ENCODE measurements at places on chromosomes 7 and 10.

- DNase-seq: peak; percentile 11
Measured at GRCh38 chr10:1368842-1369171, 312.6 kb downstream of the WDR37 start.

DNA sequence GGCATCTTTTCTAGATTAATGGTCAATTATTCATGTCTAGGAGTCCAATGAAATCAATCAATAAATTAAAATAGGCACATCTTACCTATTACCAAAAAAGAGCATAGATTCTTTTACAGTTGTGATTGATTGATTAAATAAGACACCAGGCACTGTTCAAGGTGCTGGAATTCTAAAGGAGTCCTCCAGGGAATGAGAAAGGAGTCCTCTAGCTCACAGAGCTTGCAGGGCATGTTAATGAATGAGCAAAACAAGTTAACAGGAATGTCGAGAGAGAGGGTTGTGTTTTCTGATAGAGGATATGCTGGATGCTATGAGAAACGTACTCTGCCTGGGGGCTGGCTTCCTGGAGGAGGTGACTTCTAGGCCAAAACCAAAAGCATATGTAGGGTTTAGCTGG, 191.4 kb downstream of the BMPER start:
- no peak for DNase-seq

- DNase-seq: no peak
Measured at GRCh38 chr10:132670546-132671227, 115.3 kb downstream of the NKX6-2 start.

GRCh38 chr7:40822861-40823260, 688.1 kb downstream of the SUGCT start:
- no peak for DNase-seq

- DNase-seq: peak; percentile 21
Measured at GRCh38 chr10:97494863-97495506, 3.2 kb downstream of the MMS19 start.

- DNase-seq: no peak
Measured at GRCh38 chr7:40866601-40867000, 731.8 kb downstream of the SUGCT start.

DNA sequence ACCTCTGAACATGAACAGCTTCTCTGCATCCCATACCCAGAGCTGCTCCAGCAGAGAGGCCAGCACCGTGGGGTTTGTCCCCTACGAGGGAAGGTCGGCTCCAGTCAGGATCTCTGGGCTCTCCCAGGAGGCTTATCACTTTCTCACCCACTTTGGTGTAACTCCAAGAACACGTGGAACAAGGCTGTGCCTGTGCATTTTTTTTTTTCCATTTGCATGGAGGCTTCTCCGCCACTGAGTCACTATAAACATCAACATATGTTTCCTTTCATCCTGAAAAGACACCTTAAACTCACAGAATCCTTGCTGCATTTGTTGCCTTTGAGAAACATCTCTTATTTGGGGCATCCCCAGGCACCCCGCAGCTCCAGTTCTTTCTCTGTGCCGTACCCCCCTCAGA, 29.4 kb upstream of the ECHDC3 start:
- DNase-seq: no peak

DNA sequence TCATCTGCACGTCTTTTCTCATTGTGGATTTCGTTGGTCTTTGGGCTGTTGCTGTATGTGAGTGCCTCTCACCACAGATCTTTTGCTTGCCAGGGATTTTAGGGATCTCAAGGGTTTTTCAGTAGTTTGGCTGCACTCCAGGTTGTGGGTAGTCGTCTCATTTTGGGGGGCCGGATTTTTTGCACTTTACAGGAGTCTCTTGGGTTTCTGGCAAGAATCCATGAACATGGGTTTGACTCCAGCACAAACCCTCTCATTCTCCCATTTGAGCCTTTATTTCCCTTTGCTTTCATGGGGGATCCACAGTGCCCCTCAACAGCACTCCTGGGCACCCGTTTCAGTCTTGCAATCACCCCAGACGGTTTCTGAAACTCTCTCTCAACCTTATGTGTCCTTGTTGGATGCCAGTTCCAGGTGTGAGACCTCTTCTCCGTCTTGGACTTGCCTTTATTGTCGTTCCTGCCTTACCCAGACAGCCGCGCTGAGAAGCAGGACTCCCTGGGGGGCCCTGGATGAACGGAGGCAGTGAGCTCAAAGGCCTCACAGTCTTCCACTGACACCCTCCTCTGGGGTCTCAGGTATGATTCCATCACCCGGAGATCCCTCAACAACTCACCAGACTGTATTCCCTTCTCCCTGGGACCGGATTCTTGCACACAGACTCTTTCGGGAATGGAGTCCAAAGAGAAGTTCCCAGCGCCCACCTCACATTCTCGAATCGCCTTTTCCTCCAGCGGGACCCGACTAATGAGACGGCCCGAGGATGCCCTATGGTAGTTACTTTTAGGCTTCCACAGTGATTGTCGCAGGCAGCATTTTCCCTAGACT, 18.8 kb upstream of the ZNF273 start:
- no peak for DNase-seq

GRCh38 chr10:22476601-22477321, 131.5 kb downstream of the SPAG6 start:
- no peak for DNase-seq

- DNase-seq: no peak
Measured at GRCh38 chr10:29435809-29436501, 147.1 kb downstream of the LYZL1 start.

DNA sequence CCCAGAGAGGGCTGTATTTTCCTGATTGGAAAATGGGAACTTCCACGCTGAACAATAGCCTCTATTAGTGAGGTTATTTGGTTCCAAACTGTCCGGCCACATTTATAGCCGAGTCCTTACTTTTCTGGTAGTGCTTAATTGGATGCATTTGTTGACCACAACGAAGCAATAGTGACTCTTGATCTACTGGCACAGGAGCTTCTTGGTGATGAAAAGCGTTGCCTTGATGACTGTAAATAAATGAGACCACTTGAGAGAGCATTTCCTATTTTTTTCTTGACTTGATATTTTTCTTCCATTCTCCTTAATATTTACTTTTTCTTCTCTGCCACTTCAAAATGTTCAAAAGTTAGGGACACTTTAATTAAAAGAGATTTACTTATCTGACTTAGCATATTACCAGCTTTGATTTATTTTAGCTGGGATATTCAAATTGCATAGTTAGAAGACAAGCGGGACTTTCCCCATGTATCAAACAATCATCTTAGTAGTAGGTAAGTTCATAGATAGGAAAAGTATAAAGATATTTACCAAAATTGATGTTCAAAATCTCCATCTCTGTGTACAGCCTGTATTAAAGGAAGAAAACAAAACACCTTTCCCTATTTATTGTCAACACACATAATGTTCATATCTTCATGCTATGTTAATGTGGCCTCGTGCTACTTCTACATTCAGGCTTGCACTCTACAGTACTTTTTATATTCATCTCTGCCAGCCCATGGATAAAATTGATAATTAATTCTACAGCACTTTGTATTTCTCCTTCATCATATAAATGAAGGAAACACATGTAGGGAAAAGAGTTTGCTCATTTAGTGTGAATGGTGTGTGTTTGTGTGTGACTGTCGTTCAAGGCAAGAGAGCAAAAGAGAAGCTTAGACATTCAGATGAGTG, 5.1 kb upstream of the SP8 start:
- DNase-seq: no peak

GRCh38 chr7:64431838-64432237, 118.1 kb downstream of the ZNF736 start:
- DNase-seq: no peak

DNA sequence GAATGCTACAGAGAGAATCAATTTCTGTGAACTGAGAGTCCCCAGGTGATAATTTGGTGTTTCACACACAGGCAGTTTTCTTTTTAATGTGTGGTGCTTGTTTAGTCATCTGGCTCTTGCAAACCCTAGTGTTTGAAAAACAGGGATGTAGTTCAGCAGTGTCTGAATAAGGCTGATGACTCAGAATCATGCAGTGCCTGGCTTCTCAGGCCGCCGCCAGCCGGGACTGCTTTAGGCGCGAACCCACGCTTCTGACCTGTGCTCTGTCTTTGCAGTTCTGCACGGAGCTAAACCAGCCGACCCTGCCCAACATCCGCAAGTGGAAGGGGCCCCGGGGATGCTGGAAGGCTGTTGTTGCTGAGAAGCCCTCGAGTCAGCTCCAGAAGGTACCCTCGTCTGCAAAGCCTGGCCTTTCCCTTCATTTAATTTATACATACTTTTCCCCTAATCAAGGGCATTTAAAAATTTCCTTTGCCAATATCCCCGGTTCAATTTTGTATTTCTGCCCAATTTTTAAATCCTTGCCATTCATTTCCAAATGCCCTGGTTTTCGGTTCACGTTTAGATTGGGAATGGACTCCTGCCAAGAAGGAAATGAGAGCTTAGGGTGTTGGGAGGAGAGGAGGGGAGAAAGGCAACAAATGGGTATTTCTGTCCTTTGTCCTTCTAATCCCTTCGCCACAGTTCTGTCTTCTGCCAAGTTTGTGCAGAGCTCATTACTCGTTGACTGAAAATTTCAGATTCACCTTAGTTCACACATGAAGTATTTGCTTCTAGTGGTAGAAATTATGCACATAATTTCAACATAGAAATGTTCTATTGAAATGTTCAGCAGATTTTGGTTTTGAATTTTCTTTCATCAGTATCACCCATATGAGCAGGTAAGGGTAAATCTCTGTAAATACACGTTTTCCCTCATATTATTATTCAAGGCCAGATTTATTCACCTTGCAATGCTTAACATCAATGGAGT, 108.5 kb upstream of the ANLN start:
- DNase-seq: peak; percentile 34

- DNase-seq: peak; percentile 84
Measured at GRCh38 chr7:44914992-44915607, 29.8 kb upstream of the PURB start.

GRCh38 chr10:71539442-71540118, 142.9 kb downstream of the CDH23 start:
- DNase-seq: no peak

DNA sequence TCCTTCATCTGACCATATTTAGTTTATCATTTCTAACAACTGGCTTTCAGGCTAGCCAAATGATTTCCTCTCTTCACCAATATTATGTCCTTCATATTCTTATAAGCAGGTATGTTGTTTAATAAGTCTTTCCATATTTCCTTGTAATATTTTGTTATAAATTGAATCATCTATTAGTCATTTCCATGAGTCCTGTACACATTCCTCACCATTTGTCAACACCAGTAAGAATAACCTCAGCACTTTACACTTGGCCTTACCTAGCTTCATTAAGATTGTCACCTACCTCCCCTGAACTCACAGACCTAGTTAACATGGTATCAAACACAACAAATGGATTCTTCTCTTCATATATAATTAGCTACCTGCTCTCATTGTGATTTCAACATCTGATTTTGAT, 282.3 kb downstream of the SEMA3D start:
- DNase-seq: no peak

- peak; percentile 67 for DNase-seq
Measured at GRCh38 chr10:97676770-97677581, 10.1 kb downstream of the AVPI1 start.

DNA sequence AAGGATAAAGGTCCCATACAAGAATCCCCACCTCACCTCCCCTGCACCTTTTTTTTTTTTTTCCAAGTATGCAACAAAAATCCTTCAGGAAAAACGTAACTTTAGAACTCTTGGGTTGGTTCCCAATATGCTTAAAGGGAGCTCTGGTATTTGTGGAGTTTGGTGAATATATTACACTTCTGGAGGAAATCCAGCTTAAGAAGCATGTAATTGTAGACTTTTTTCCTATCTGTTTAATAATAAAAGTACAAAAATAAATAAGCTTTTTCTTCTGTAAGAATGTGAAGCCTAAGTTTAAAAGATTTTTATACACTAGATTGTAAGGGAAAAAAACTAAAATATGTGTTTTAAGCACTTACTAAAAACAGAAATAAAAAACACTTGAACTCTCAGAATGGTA, 102.3 kb downstream of the SORBS1 start:
- no peak for DNase-seq

- DNase-seq: no peak
Measured at GRCh38 chr10:125708971-125709503, 10.5 kb upstream of the EDRF1 start.

Data from CD4-positive, alpha-beta T cell treated with Interferon alpha-2 for 1 hour (primary cell).